Parietal lobe (tissue), 2 donors: ENCODE measurements at places on chromosomes 1 and 21. TPM values are rescaled to one million over a fixed set of nuclear protein-coding genes. Genes with fewer than 3 reads are reported as not detected.

The MYCL gene
- 9.1 TPM for total RNA-seq

The TFB2M gene
- total RNA-seq: 10.6 TPM

The C1orf105 gene
- not detected for total RNA-seq

The OR2T11 gene
- total RNA-seq: not detected

The C1orf53 gene
- 1.3 TPM for total RNA-seq

The TMEM53 gene
- 6.3 TPM for total RNA-seq

The CITED4 gene
- total RNA-seq: 0.63 TPM

The KDF1 gene
- total RNA-seq: not detected

The PUM1 gene
- 180 TPM for total RNA-seq

The CLCA4 gene
- not detected for total RNA-seq

The EXTL1 gene
- total RNA-seq: 2.2 TPM

The SELENBP1 gene
- total RNA-seq: 5.3 TPM

The LMX1A gene
- total RNA-seq: 0.31 TPM

The SYDE2 gene
- total RNA-seq: 3.1 TPM

The APCS gene
- total RNA-seq: not detected

The OSCP1 gene
- total RNA-seq: 23.5 TPM

The GBP2 gene
- total RNA-seq: not detected

The GUCA2A gene
- total RNA-seq: not detected

The TMCC2 gene
- 46.3 TPM for total RNA-seq
